ENCODE measurements at places on chromosomes 2 and 18. TPM values are rescaled to one million over a fixed set of nuclear protein-coding genes. Genes with fewer than 3 reads are reported as not detected.

- DNase-seq, result peak; percentile 30
Observed at GRCh38 chr2:95062242-95063085, 37.0 kb downstream of the MAL start.

- no peak for DNase-seq
Observed at GRCh38 chr2:9282128-9283112, 75.8 kb downstream of the ASAP2 start.

GRCh38 chr18:45774065-45774521 is 50.1 kb downstream of the SLC14A1 start:
- DNase-seq, result peak; percentile 90

The DAW1 gene
- 0.26 TPM for total RNA-seq

The CXCR2 gene
- not detected for total RNA-seq

The RALB gene
- total RNA-seq, result 52.7 TPM

The RPIA gene
- 6.3 TPM for total RNA-seq

The CPO gene
- total RNA-seq, result 0.13 TPM

The PROC gene
- 0.26 TPM for total RNA-seq

Data from bronchial epithelial cell (primary cell).